ENCODE measurements at places on chromosomes 6 and 20. TPM values are rescaled to one million over a fixed set of nuclear protein-coding genes. Genes with fewer than 3 reads are reported as not detected.

GSS gene
- 91.2 TPM for total RNA-seq

HLA-F gene
- 137 TPM for total RNA-seq

MEI4 gene
- not detected for total RNA-seq

DNA sequence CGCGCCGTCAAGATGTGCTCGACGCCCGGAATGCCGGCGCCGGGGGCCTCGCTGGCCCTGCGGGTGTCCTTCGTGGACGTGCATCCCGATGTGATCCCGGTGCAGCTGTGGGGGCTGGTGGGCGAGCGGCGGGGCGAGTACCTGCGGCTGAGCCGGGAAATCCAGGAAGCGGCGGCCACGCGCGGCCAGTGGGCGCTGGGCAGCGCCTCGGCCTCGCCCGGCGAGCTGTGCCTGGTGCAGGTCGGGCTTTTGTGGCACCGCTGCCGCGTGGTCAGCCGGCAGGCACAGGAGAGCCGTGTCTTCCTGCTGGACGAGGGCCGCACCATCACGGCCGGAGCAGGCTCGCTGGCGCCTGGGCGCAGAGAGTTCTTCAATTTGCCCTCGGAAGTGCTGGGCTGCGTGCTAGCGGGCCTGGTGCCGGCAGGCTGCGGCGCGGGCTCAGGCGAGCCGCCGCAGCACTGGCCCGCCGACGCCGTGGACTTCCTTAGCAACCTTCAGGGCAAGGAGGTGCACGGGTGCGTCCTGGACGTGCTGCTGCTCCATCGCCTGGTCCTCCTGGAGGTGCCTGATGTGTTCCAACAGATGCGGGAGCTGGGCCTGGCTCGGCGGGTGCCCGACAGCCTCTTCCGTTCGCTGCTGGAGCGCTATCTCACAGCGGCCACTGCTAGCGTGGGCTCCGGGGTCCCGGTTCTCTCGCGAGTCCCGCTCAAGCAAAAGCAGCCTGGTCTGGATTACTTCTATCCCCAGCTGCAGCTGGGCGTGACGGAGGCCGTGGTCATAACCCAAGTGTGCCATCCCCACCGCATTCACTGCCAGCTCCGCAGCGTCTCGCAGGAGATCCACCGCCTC lies 656 bp downstream of the TDRD6 start:
- no peak overlapping the region for H3K4me3 ChIP-seq
- no peaks in the 10 kb centered on the region for H3K36me3 ChIP-seq
- no peak overlapping the region for H3K27ac ChIP-seq
- H3K27me3 ChIP-seq, result no peaks in the 10 kb centered on the region

DNA sequence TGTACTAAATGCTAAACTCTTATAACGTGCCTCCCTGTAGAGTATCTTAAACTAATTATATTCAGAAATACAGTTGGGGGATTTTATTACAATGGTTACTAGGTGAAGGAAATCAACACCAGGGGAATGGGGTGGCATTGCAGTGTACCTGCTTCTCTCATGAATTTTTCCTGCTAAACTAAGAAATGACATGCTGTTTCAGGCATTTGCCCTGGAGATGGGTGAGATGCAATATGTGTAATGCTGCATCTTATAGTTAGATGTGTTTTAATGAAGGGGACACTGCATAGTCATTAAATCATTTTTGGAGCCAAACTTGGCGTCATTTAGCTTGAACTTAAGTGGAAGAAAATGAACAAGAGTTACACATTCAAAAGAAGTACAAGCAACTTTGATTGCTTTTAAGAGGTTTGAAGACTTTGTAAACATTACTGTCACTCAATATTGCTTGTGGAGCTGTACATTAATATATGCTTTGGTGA lies 4.3 kb downstream of the EYA4 start:
- H3K27ac ChIP-seq, result no peak overlapping the region
- no peak overlapping the region for H3K4me3 ChIP-seq
- H3K27me3 ChIP-seq, result peaks cover 37% of the 10 kb centered on the region
- no peak for DNase-seq
- H3K36me3 ChIP-seq, result no peaks in the 10 kb centered on the region

DNA sequence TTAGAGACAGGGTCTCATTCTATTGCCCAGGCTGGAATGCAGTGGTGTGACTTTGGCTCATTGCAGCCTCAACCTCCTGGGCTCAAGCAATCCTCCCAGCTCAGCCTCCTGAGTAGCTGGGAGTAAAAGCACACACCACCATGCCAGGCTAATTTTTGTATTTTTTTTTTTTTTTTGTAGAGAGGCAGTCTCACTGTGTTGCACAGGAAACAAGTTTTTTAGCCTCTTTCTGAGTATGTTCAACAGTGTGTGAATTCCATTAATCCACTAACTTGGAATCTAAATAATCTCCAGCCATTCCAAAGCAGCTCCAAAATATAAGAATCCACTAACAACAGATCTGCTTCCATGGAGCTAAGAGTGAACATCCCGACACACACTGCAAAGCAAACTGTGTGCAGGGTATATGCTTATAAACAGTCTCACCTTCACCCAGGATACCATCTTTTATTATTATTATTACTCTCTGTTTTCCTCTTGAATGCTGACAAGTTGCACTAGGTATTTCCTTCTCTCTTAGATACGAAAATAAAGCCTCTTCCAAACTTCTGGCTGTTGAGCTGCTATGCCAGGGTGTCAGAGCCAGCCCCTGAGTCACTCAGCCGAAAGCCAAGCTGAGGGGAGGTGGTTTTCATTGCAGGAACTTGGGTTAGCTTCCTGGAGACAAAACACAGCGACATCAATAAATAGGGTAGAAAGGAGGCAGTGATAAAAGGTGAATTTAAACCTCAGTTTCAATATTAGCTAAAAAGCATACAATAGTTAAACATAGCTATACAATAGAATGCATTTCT lies 264.9 kb downstream of the HIVEP2 start:
- H3K27ac ChIP-seq, result no peak overlapping the region
- no peak for DNase-seq
- H3K4me3 ChIP-seq, result no peak overlapping the region
- H3K27me3 ChIP-seq, result peaks cover 5% of the 10 kb centered on the region
- H3K36me3 ChIP-seq, result no peaks in the 10 kb centered on the region

- no peak overlapping the region for H3K4me3 ChIP-seq
- H3K36me3 ChIP-seq, result peaks cover 11% of the 10 kb centered on the region
- no peaks in the 10 kb centered on the region for H3K4me1 ChIP-seq
- no peak overlapping the region for H3K27ac ChIP-seq
Observed at GRCh38 chr6:135025775-135026174, 28.8 kb downstream of the HBS1L start.

DNA sequence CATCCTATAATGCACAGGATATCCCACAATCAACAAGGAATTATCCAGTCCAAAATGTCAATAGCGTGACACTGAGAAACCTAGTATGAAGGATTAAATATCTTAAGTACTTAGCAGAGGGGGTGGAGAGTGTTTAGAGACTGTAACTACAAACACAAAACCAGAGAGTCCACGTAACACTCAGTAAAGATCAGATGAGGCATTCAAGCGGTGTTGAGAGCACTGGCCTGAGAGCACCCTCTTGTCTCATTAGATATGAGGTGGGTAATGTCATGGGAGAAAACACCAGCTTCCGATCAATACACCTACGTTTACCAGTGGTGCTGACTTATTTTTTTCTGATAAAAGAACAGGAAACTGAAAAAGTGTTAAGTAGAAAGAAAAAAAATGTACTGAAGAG lies 2.3 kb downstream of the FAM184A start:
- peaks cover 47% of the 10 kb centered on the region for H3K27me3 ChIP-seq
- H3K4me1 ChIP-seq, result peaks cover 12% of the 10 kb centered on the region
- H3K36me3 ChIP-seq, result no peaks in the 10 kb centered on the region

DNA sequence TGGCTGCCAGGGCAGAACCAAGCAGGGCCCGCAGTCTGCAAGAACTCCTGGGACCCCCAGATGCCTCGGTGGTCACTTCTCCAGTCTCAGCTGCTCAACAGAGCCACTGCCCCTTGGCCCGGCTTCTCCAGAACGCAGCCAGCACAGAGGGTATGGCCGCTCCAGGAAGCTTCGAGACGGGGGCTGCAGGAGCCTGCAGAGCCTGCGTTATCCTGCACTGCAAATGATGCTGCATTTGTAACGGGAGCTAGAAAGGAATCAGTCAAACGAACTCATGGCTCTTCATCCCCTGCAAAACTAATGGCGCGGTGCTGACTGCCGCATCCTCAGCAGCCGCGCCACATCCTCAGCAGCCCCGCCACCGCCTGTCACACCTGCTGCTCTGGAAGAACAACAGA lies 254.9 kb downstream of the TAF4 start:
- H3K36me3 ChIP-seq, result no peaks in the 10 kb centered on the region
- DNase-seq, result no peak
- H3K4me3 ChIP-seq, result no peak overlapping the region
- H3K4me1 ChIP-seq, result peaks cover 57% of the 10 kb centered on the region

- H3K27me3 ChIP-seq, result no peaks in the 10 kb centered on the region
- no peak overlapping the region for H3K27ac ChIP-seq
- H3K36me3 ChIP-seq, result no peaks in the 10 kb centered on the region
- H3K4me3 ChIP-seq, result no peak overlapping the region
- DNase-seq, result no peak
Observed at GRCh38 chr20:32672982-32673851, 524 bp downstream of the C20orf203 start.

- H3K27me3 ChIP-seq, result no peaks in the 10 kb centered on the region
- H3K27ac ChIP-seq, result no peak overlapping the region
- H3K4me1 ChIP-seq, result no peaks in the 10 kb centered on the region
- no peak overlapping the region for H3K4me3 ChIP-seq
- no peaks in the 10 kb centered on the region for H3K36me3 ChIP-seq
Observed at GRCh38 chr6:19153981-19154295, 683.2 kb upstream of the ID4 start.

- H3K36me3 ChIP-seq, result no peaks in the 10 kb centered on the region
- no peaks in the 10 kb centered on the region for H3K27me3 ChIP-seq
- DNase-seq, result no peak
- H3K27ac ChIP-seq, result no peak overlapping the region
- no peak overlapping the region for H3K4me3 ChIP-seq
- H3K4me1 ChIP-seq, result no peaks in the 10 kb centered on the region
Observed at GRCh38 chr6:27507041-27507956, 34.4 kb upstream of the ZNF184 start.

- no peak for DNase-seq
- H3K4me1 ChIP-seq, result peaks cover 33% of the 10 kb centered on the region
- H3K36me3 ChIP-seq, result peaks cover 22% of the 10 kb centered on the region
- H3K4me3 ChIP-seq, result no peak overlapping the region
- no peaks in the 10 kb centered on the region for H3K27me3 ChIP-seq
Observed at GRCh38 chr20:32385541-32385940, 27.4 kb downstream of the ASXL1 start.

DNA sequence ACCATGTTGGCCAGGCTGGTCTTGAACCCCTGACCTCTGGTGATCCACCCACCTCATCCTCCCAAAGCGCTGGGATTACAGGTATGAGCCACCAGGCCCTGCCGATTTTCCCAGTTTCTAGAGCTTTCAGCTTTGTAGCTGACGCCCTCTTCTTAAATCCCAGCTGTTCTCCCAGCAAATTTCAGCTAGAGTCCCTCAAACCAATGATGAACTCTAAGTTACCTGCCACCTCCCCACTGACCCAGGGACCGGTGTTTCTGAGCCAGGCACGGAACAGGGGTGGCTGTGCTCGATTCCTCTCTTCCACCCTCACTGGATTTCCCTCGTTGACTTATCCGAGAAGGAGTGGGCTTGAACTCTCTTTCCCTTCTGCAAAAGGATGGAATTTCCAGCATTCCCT lies 39.1 kb downstream of the SUN5 start:
- no peak for DNase-seq
- H3K36me3 ChIP-seq, result no peaks in the 10 kb centered on the region
- no peaks in the 10 kb centered on the region for H3K27me3 ChIP-seq
- peaks cover 7% of the 10 kb centered on the region for H3K4me1 ChIP-seq

DNA sequence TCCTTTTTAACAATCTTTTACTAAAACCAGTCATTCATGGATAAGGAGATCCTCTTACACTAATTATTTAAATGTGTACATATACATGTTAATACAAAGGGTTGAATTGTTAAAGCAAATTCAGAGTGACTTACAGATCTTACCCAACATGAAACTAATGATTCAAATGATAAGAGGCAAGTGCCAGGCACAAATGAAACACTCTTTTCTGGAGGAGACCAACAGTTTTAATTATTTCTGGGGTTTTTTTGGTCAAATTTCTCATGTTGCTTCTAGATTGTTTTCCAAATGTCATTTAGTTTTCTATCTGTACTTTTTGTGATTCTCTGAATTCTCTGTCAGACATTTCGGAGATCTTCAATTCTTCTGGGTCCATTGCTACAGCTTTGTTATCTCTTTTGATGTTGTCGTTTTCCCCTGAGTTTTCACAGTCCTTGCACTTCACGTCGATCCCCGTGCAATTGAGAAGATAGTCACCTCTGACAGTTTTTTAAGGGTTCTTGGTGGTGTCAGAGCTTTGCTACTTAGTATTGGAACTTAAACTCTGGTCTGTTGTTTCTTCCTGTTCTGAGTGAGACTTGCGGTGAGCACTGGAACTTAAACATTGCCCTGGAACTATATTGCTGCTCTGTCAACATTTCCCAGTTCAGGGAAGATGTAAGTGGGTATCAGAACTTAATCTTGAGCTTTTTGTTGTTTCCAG lies 23.2 kb downstream of the MAS1 start:
- no peak overlapping the region for H3K4me3 ChIP-seq
- no peak overlapping the region for H3K27ac ChIP-seq
- 0 out of 2 replicates have a peak, but pooled peaks cover 6% of the 10 kb centered on the region for H3K27me3 ChIP-seq

GRCh38 chr20:38885357-38885756 lies 40.9 kb upstream of the FAM83D start:
- DNase-seq, result no peak
- no peaks in the 10 kb centered on the region for H3K36me3 ChIP-seq
- no peaks in the 10 kb centered on the region for H3K4me1 ChIP-seq
- H3K4me3 ChIP-seq, result no peak overlapping the region
- no peak overlapping the region for H3K27ac ChIP-seq
- peaks cover 15% of the 10 kb centered on the region for H3K27me3 ChIP-seq

DNA sequence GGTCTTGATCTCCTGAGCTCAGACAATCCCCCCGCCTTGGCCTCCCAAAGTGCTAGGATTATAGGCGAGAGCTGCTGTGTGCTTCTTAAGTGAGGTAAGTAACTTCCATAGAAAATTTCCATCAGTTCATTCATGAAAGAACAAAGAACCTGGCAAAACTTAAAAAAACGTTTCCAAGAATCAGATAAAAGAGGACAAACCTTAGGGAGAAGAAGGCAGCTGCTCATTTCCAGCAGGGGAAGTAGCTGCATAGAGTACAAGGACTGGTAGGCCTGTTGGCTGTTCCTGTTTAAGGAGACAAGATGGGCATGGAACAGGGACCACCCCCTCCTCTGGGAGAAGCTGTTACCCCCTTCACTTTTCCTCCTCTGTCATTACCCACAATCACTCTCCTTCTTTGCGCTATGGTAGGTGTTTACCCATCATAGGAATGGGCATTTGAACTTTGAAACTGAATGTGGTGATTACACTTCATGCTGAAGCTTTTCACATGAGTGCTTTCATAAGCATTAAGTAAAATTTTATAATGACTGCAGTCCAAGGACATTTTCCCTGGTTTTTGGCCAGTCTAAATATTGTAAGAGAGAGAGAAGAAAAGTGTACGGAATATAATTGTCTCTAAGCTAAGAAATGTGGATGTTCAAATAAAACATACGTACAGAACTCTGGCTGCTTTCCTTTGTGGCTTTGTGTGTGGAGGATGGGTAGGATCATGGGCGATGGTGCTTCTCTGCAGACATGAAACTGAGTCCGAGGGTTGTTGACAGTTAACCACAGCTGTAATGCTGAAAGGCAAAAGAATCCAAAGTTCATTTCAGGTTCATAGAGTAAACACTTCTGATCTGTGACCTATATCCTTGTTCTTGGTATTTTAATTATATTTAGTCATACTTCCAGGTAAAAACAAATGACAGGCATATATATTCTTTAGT lies 56.4 kb downstream of the CCN2 start:
- no peak overlapping the region for H3K27ac ChIP-seq
- no peaks in the 10 kb centered on the region for H3K27me3 ChIP-seq
- H3K4me3 ChIP-seq, result no peak overlapping the region
- DNase-seq, result no peak

Measured in SJSA1 (cell line).